Activated CD4-positive, alpha-beta T cell treated with anti-CD3 and anti-CD28 coated beads for 24 hours (primary cell): ENCODE measurements at places on chromosomes 12 and 14.

GRCh38 chr12:91923864-91924263 lies 221.8 kb downstream of the BTG1 start:
- DNase-seq: no peak

- DNase-seq: no peak
These were observed 36.6 kb downstream of the DHX37 start for GRCh38 chr12:124952295-124952694.

- no peak for DNase-seq
These were observed 3.2 kb upstream of the MDP1 start for GRCh38 chr14:24219080-24219479.

DNA sequence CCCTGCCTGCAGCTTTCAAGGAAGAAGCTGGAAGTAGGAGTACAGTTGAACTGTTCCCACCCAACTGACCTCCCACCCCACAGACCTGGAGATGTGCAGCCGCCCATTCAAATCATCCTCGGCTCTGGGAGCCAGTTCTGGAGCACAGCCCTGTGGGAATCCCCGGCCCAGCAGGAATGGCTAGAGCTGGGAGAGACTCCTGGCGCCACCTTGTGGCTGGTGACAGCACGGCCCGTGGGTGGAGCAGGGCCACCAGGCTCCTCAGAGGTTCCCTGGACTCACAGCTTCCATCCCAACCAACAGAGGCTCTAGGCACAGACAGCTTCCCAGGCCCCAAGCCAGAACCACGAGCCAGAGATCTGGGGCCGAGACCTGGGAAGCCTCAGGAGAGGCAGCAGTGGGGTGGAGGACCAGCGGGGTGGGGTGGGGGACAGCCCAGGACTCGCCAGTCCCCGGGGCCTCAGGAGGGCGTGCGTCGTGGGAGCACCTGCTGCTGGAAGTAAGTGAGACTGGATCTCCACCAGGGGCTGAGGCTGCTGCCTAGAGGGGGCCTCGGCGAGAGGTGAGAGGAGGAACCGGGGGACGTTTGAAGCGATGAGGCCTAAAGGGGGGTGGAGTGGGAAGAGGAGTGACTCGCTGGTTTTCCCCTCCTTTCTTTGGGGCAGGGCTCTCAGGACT lies 43.4 kb downstream of the RNF34 start:
- DNase-seq: peak; percentile 60

DNA sequence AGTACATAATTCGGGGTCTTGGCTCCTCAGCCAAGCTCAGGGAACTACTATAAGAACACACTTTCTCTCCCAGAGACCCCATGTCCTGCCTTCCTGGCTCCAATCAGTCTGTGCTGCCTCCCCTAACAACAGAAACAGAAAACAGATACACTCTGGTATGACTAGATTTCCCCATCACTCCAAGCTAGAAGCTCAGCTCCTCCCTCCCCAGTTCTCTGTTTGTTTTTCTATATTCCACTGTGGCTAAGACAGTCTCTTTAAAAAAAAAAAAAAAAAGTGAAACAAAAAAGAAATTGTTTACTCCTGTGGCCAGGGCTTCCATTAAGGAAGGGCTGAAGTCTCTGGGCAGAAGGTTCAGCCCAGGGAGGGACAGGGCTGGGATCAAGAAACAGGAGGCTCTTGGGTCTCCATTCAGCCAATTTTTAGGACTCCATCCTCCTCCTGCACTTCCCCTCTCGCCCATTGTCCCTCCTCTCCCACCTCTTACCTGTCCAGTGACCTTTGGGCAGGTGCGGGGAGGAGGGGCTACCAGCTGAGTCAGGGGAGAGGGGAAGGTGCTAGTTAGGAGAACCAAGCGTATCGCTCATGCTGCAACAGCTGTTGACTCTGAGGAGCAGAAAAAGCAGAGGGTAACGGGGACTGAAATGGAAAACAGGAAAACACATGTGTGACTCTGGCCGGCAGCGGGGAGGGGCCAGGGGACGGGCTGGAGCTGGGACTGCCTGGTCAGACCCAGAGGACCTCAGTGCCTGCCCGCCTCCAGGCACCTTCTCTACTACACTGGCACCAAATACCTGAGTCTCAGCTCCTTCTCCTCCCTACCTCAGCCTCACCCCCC lies 4.1 kb upstream of the SLC7A7 start:
- DNase-seq: no peak
